Stimulated activated CD8-positive, alpha-beta memory T cell treated with anti-CD3 and anti-CD28 coated beads, Interleukin-4, amount 100 ng/mL, for 4 hours (primary cell): ENCODE measurements at places on chromosomes 7 and 10.

GRCh38 chr7:1262441-1262840 is 29.8 kb downstream of the UNCX start:
- no peak for DNase-seq

DNA sequence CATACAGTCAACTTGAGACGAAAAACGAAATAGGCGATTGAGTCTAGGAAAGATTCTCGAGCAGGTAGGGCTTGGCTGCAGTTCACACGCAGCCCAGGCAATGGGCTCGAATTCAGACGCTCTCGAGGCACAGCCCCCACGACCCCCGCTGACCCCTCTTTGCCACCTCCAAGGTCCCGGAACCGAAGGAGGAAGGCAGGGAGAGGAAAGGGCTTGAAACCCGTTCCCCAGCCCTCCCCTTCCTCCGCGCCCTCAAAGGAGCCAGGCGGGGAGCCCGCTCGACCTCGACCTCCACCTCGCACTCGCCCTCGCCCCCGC is 441 bp downstream of the CCDC186 start:
- DNase-seq = no peak

- DNase-seq = no peak
Observed at GRCh38 chr7:96100737-96101136, 221.2 kb downstream of the SLC25A13 start.

- no peak for DNase-seq
Observed at GRCh38 chr7:45306752-45307305, 149.2 kb downstream of the RAMP3 start.

- no peak for DNase-seq
Observed at GRCh38 chr10:92530421-92530820, 43.5 kb downstream of the IDE start.

DNA sequence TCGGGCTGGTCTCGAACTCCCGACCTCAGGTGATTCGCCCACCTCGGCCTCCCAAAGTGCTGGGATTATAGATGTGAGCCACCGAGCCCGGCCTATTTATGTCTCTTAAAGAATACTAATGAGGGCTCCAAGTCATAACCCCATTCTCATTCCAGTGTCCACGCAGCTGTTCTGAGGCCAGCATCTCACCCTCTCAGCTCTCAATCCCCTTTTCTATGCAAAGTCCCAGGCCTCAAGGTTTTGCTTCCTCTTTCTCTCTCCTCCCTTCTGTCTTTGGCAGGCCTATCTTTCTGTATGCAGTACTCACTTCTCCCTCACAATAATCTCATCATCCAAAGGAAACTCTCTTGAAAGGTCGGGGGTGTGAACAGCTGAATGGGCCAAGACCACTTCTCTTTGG is 28.0 kb upstream of the VSIR start:
- DNase-seq = no peak

DNA sequence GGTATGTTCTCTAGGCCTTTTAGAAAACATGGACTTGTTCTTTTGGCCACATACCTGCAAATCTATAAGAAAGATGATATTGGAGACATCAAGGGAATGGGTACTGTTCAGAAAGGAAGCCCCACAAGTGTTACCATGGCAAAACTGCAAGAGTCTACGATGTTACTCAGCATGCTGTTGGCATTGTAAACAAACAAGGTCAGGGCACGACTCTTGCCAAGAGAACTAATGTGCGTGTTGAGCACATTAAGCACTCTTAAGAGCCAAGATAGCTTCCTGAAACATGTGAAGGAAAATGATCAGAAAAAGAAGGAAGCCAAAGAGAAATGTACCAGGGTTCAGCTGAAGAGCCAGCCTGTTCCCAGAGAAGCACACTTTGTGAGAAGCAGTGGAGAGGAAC is 37.1 kb downstream of the SDK1 start:
- DNase-seq = no peak

DNA sequence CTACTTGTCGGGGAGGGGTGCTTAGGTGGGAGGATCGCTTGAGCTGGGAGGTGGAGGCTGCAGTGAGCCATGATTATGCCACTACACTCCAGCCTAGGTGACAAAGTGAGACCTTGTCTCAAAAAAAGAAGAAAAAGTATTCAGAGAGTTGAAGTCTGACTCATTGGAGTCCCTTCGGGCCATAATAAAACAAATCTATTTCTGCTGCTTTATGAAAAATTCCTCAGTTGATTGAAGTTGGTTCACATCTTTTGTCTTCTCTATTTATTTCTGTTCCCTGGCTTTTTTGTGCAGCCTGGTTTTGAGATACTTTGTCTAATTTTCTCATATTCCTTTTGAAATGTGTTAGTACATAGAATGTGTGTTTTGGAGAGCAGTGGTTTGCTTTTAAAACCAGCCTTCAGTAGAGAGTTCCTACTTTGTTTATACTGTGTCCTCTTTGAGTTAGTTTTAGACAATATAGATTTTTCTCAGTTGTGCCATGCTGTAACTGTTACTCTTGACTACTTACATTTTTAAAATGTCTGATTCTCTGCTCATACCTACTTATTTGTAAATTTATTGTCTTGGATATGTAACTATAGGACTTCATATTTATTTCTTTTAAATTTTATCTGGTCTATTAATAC is 36.7 kb downstream of the LUC7L2 start:
- DNase-seq = no peak

GRCh38 chr10:77641788-77642397 is 4.3 kb upstream of the KCNMA1 start:
- DNase-seq = peak; percentile 42

DNA sequence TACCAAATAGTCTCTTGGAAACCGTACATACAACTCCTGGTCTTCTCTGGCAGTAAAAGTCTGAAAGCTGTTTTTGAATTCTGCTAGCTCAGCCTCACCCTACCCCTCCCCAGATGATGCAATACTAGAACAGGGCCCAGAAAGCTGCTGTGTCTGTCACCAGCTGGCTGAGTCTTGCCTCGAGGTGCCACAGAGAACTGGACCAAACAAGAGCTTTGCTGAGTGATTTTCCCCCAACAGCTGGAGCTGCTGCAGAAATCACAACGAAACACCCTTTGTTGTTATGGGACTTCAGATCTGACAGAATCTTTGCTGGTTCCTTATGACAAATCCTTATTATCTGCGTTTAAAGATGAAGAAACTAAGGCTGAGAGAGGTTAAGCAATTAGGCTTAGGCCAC is 134.1 kb downstream of the SPAG6 start:
- DNase-seq = no peak

DNA sequence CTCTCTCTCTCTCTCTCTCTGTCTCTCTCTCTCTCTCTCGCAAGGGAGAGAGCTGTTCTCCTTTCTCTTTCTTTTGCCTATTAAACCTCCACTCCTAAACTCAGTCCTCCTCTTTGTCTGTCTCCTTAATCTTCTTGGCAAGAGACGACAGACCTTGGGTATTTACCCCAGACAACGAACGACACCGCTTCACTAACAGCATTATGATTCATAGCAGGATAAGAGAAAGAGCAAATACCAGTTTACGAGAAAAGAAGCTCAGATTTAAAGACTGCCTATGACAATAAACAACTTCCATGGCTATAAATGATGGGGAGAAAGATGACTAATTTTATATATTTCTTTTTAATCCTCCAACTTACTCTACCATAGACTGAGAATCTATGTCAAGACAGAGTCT is 1396.5 kb upstream of the CELF2 start:
- DNase-seq = no peak

GRCh38 chr10:49539320-49539885 is 482 bp upstream of the ERCC6 start:
- no peak for DNase-seq

- DNase-seq = no peak
Observed at GRCh38 chr10:79029478-79030390, 39.0 kb upstream of the ZMIZ1 start.

GRCh38 chr7:33862946-33863814 is 42.2 kb upstream of the BMPER start:
- no peak for DNase-seq

GRCh38 chr7:143299840-143300239 is 11.7 kb downstream of the CASP2 start:
- peak; percentile 23 for DNase-seq

- DNase-seq = no peak
Observed at GRCh38 chr10:5651388-5651764, 15.0 kb downstream of the ASB13 start.

GRCh38 chr10:89114846-89115625 is 92.1 kb downstream of the CH25H start:
- DNase-seq = no peak

GRCh38 chr7:138943061-138943460 is 38.1 kb downstream of the KIAA1549 start:
- DNase-seq = no peak

- DNase-seq = no peak
Observed at GRCh38 chr10:69259547-69260243, 18.6 kb upstream of the HK1 start.

GRCh38 chr10:127063762-127064161 is 132.6 kb downstream of the INSYN2A start:
- DNase-seq = no peak

DNA sequence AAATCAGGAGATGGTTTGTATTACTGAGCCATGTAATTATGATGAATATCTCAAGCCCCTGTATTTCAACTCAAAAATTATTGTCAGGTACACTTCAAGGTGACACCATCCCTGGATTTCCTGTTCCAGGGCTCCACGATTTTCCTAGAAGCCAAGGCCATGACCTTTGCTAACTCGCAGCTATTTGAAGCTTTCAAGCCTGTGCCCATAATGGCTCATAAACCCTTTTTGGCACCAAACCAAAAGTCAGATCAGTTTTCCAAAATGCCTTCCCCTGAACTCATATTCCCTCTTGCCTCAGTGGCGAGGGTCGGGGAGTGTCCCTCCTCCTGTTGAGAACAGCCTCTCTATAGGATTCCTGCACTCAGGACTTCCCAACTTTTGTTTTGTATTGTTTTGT is 70.8 kb downstream of the HIP1 start:
- no peak for DNase-seq

GRCh38 chr7:46948716-46949115 is 633.2 kb downstream of the TNS3 start:
- DNase-seq = no peak

- no peak for DNase-seq
Observed at GRCh38 chr7:143846692-143847091, 55.3 kb downstream of the TCAF1 start.

DNA sequence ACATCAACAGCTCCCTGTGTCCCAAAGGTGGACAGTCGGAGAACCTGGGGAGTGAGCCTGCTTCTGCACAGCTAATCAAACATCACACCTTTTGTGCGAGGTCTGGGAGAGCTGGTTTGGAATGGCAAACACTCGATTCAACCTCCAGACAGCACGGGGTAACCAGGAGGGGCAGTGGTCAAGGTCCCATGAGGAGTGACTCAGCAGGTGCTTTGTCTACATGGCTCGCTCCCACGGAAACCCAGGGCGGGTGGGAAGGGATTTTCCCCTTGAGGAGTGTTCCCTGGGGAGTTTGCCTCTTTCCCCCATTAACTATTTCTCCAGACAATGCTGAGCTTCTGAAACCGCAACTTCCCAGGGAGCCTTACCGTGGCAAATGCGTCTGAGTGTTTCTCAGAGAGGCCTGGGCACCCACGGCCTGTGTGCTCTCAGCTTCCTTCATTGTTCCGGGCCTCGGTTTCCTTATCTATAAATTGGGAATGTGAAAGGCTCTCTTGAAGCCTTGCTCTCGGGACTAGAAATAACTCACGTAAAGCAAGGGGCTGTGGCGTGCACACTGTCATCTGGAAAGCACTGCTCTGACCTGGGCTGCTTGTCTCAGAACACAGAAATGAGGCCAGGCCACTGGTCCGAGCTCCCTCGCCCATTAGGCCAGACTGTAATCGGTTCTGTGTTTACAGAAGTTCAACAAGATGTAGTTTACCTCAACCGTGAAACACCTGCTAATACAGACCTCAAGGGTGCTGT is 14.0 kb upstream of the GTPBP4 start:
- DNase-seq = no peak

DNA sequence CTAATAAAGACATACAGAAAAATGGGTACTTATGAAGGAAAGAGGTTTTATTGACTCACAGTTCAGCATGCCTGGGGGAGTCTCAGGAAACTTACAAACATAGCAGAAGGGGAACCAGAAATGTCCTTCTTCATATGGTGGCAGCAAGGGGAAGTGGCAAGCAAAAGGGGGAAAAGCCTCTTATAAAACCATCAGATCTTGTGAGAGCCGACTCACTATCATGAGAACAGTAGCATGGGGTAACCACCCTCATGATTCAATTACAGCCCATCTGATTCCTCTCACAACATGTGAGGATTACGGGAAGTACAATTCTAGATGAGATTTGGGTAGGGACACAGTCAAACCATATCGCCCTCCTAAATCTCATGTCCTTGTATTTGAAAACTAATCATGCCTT is 1305.4 kb upstream of the SORCS1 start:
- DNase-seq = no peak

- no peak for DNase-seq
Observed at GRCh38 chr7:95446618-95447017, 11.8 kb upstream of the PON2 start.

- no peak for DNase-seq
Observed at GRCh38 chr7:21562385-21562784, 19.5 kb downstream of the DNAH11 start.

- DNase-seq = no peak
Observed at GRCh38 chr7:100003711-100004661, 11.4 kb upstream of the ZKSCAN1 start.

- no peak for DNase-seq
Observed at GRCh38 chr7:17988141-17988540, 39.5 kb downstream of the PRPS1L1 start.

- no peak for DNase-seq
Observed at GRCh38 chr7:156986378-156986777, 24.1 kb downstream of the MNX1 start.

DNA sequence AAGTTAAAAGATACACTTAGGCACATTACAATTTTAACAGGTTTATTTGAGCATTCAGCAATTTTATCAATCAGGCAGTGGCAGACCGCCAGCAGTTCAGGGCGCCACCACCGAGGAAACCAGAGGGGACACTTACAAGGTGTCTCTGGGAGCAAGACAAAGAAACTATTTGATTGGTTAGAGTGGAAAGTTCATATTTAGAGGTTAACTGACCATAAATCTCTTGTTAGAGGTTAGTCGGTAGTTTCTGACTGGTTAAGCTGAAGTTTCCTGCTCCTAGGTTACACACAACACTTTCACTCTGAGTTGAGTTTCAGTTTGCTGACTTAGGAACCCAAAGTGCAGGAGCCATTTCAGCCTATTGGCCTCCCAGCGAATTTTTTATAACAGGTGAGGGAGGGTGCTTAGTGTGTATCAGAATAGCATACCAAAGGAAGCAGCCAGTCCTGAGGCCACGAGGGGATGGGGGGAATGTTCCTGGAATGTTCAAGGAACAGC is 10.8 kb upstream of the PVRIG start:
- DNase-seq = no peak

DNA sequence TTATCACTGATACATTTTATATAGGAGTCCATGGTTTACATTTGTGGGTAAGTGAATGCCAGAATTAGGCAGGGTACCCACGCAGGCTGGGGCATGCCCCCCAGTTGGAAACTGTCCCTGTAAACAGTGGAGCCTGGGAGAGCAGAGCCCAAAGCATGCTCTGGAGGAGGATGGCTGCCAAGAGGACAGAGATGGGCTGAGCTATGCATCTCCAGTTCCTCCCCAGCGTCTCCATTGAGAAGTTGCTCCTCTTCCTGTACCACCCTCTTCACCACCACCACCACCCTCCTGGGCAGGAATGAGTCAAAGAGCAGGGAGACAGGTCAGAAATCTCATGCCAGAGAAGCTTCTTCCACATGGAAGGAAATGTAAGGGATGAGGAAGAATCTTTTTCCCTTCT is 67.7 kb upstream of the KMT2E start:
- no peak for DNase-seq
